ENCODE measurements at places on chromosomes 1 and 21.

DNA sequence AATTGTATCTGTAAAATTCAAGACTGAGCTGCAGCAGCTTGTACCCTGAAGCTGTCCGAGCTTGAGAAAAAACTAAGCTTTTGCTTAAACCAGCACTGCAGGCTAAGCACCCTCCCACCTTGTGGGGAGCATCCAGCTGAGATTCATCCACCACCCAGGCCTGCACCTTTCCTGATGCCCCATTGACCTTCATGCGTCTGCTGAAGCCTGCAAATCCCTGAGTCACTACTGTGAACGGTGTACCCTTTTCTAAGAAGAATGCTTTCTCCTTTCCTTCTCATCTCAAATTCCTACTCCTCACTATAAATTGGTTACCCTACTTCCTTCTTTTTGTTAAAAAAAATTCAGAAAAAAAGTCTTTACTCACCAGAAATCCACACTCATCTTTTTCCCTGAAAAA is 90.9 kb upstream of the RGS18 start:
- H3K4me3 ChIP-seq, result no peak overlapping the region
- H3K27me3 ChIP-seq, result no peaks in the 10 kb centered on the region
- no peaks in the 10 kb centered on the region for H3K4me1 ChIP-seq

DNA sequence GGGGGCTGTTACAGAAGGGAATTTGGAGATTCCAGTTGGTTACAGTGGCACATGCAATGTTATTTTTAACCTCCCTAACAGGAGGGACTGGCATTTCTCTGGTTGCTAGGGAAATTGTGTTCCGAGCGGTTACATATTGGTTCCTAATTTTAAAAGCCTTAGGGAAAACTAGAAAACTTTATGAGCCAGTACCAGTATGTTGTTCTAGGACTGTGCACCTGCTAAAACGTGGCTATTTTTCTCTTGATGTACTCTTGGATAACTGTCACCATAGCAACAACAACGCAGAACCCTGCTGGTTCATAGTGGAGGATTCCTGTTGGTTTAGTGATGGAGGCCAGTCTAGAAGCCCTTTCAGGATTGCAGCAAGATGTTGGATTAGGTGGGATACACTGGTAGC is 68.9 kb upstream of the PGBD5 start:
- no peak for DNase-seq
- H3K27me3 ChIP-seq, result no peaks in the 10 kb centered on the region
- no peak overlapping the region for H3K27ac ChIP-seq
- no peaks in the 10 kb centered on the region for H3K36me3 ChIP-seq
- no peaks in the 10 kb centered on the region for H3K4me1 ChIP-seq

DNA sequence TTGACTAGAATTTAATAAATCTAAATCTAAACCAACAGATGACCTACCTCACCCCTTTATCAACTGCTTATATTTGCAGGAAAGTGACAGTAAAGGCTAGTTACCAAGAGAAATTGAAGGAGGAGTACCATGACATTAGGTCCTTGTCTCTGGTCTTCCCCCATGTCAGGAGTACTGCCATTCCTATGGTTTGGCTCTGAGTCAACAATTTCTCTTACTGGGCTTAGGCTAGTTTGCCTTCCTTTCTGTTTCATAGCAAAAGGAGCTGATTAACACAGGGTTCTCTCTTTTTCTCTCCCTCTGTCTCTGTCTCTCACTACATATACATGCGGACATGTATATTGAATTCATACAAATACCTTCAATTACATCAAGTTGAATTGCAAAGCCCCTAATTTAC is 579.9 kb downstream of the DPYD start:
- no peaks in the 10 kb centered on the region for H3K4me1 ChIP-seq
- no peak overlapping the region for H3K27ac ChIP-seq
- no peaks in the 10 kb centered on the region for H3K36me3 ChIP-seq
- H3K27me3 ChIP-seq, result no peaks in the 10 kb centered on the region
- no peak overlapping the region for H3K4me3 ChIP-seq
- no peak for DNase-seq

GRCh38 chr1:1664941-1665814 is 6.4 kb upstream of the CDK11B start:
- H3K4me3 ChIP-seq, result no peak overlapping the region
- H3K27ac ChIP-seq, result no peak overlapping the region
- peaks cover 55% of the 10 kb centered on the region for H3K36me3 ChIP-seq

DNA sequence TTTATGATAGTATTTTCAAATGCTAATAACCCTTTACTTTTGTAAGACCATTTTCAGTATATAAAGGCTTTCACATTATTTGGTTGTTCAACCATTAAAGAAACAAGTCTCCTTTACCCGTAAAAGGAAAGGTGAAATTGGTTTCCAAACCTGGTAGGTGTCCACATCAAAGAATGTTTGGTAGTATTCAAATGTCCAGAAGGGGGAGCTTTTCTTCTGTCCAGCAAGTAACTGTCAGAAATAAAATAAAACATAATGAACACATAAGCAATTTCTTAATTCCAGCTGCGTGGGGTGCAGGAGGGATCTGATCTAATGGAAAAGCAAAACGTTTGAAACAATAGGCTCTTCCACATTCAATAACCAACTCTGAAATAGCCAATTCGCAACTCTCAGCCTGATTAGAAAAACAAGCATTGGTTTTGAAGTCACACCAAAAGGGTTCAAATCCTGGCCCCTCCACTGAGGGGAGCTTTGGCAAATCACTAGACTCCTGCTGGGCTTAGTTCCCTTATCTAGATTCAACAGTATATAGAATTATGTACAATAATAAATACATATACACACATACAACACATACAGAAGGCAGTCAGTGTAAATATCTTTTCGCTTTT is 11.0 kb downstream of the YIPF1 start:
- H3K4me1 ChIP-seq, result peaks cover 2% of the 10 kb centered on the region
- DNase-seq, result no peak
- no peaks in the 10 kb centered on the region for H3K27me3 ChIP-seq
- H3K27ac ChIP-seq, result no peak overlapping the region

GRCh38 chr1:79310609-79311008 is 304.1 kb upstream of the ADGRL4 start:
- H3K27me3 ChIP-seq, result no peaks in the 10 kb centered on the region
- H3K4me3 ChIP-seq, result no peak overlapping the region
- DNase-seq, result no peak
- no peaks in the 10 kb centered on the region for H3K4me1 ChIP-seq
- no peak overlapping the region for H3K27ac ChIP-seq

DNA sequence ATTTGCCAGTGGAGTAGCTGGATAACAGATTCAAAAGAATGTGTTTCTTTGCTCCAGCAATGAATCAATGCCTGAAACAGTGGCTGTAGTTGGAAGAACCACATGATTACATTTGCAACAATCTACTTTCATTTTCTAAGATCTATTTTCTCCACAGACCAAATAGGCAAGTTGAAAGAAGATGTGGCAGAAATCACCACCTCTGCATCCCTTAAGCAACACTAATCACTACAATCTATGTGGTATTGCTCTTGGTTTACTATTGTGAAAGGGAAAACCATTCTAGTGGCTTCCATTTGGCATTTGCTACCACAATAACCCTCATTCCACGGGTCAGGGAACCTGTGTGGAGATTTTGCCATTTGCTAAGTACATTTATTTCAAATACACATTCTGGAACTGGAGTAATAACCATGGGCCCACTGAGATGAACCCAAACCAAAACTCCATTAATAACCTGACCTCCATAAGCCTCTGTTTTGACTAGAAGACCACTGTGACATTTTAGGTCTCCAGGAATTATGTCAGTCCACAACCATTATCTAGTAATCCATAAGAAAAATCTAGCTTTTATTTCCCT is 66.3 kb downstream of the C1orf185 start:
- H3K27me3 ChIP-seq, result no peaks in the 10 kb centered on the region
- H3K4me1 ChIP-seq, result no peaks in the 10 kb centered on the region
- H3K4me3 ChIP-seq, result no peak overlapping the region
- H3K27ac ChIP-seq, result no peak overlapping the region
- no peak for DNase-seq

GRCh38 chr21:44356636-44357035 is 3.2 kb downstream of the TRPM2 start:
- no peaks in the 10 kb centered on the region for H3K27me3 ChIP-seq
- H3K36me3 ChIP-seq, result no peaks in the 10 kb centered on the region
- DNase-seq, result no peak
- H3K4me3 ChIP-seq, result no peak overlapping the region

GRCh38 chr1:73467731-73468130 is 730.2 kb downstream of the LRRIQ3 start:
- no peaks in the 10 kb centered on the region for H3K4me1 ChIP-seq
- H3K27ac ChIP-seq, result no peak overlapping the region
- no peaks in the 10 kb centered on the region for H3K27me3 ChIP-seq
- H3K36me3 ChIP-seq, result no peaks in the 10 kb centered on the region

DNA sequence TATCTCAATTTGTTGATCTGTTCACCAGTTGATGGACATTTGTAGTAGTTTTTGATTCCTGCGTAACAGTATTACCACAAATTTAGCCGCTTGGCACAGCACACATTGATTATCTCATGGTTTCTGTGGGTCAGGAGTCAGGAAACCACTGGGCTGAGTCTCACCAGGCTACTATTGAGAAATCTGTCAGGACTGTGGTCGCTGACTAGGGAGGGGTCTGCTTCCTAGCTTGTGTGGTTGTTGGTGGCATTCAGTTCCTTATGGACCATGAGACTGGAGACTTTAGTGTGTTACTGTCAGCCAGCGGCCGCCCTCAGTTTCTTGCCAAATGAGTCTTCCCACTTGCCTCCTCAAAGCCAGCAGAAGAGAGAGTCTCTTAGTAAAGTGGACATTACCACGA is 9.8 kb downstream of the PEX14 start:
- no peak overlapping the region for H3K4me3 ChIP-seq
- no peak for DNase-seq

DNA sequence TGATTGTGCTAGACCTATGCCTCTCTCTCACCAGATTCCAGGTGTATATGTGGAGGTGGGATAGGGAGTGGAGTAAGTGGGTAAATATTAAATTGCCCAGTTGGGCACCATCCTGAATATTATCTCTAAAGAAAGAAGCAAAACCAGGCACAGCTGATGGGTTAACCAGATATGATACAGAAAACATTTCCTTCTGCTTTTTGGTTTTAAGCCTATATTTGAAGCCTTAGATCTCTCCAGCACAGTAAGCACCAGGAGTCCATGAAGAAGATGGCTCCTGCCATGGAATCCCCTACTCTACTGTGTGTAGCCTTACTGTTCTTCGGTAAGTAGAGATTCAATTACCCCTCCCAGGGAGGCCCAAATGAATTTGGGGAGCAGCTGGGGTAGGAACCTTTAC is at the start of gene FCER1A:
Gene FCER1A (plus strand): TSS at position 242 of the 400 bp plus-strand sequence. CDS start 29 bp downstream, at position 271.
- no peak within 1 kb of the TSS for H3K4me3 ChIP-seq
- DNase-seq, result no peak
- H3K4me1 ChIP-seq, result no peaks in the 10 kb centered on the region
- H3K36me3 ChIP-seq, result no peaks in the 10 kb centered on the region
- H3K27ac ChIP-seq, result no peak within 1 kb of the TSS

GRCh38 chr1:6416906-6417305 is 2.8 kb downstream of the HES2 start:
- no peak overlapping the region for H3K4me3 ChIP-seq
- no peaks in the 10 kb centered on the region for H3K36me3 ChIP-seq
- DNase-seq, result no peak

DNA sequence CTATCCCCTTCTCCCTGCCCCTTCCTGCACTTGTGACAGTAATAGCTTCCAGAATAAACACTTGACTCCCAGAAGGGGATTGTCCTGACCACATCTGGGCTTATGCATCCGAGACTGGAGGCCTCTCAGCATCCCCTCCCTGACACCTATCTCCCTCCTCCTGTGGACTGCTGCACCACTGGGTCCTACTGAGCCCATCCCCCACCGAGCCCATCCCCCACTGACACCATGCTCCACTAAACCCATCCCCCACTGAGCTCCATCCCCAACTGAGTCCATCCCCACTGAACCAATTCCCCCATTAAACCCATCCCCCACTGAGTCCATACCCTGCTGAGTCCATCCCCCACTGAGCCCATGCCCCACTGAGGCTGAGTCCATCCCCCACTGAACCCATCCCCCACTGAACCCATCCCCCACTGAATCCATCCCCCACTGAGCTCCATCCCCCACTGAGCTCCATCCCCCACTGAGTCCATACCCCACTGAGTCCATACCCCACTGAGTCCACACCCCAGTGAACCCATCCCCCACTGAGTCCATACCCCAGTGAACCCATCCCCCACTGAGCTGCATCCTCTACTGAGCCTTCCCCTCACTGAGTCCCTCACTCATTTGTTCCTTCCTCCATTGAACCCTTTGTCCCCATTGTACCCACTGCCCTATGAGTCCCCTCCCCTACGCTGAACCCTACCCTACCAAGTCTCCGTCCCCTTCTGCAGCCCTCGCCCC is 5.6 kb downstream of the PDZK1IP1 start:
- no peak overlapping the region for H3K4me3 ChIP-seq
- H3K36me3 ChIP-seq, result no peaks in the 10 kb centered on the region
- no peak for DNase-seq
- H3K27me3 ChIP-seq, result no peaks in the 10 kb centered on the region
- H3K27ac ChIP-seq, result no peak overlapping the region
- peaks cover 61% of the 10 kb centered on the region for H3K4me1 ChIP-seq

DNA sequence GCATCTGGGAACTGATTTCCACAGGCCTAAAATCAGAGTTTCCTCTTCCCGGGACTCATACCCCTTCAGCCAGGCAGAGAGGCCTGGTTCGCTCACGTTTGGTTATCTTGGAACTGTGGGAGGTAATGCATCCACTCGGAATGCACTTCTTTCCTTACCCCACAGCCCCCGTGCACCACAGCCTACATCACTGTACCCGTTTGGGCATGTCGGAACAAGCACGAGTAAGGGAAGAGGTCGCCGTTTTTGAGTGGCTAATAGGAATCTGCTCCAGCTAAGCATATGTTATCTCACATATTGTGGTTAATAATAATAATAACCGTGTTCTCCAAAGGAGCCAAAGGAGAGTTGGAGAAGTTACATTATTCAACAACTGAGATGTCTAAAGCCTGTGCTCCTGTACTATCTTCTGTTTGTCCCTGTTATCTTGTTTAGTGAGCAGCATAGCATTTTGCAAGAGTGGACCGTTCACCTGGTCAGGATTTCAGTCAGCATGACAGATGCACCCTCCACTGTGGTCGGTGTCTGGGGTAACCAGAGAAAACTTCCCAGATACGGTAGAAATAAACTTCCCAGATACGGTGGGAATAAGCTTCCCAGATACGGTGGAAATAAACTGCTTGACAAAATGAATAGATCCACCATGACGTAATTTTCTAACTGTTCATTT is 198.6 kb downstream of the SDCCAG8 start:
- no peaks in the 10 kb centered on the region for H3K4me1 ChIP-seq
- H3K4me3 ChIP-seq, result no peak overlapping the region
- no peaks in the 10 kb centered on the region for H3K27me3 ChIP-seq
- no peak overlapping the region for H3K27ac ChIP-seq

- no peaks in the 10 kb centered on the region for H3K36me3 ChIP-seq
- no peak overlapping the region for H3K27ac ChIP-seq
- H3K27me3 ChIP-seq, result no peaks in the 10 kb centered on the region
- no peak overlapping the region for H3K4me3 ChIP-seq
- peaks cover 4% of the 10 kb centered on the region for H3K4me1 ChIP-seq
- no peak for DNase-seq
Measured at GRCh38 chr1:151905070-151905442, 4.3 kb downstream of the THEM4 start.
